ENCODE measurements at places on chromosomes 11 and 22.

- no peak overlapping the region for H3K4me3 ChIP-seq
- no peaks in the 10 kb centered on the region for H3K27me3 ChIP-seq
- peaks cover 43% of the 10 kb centered on the region for H3K4me1 ChIP-seq
Observed at GRCh38 chr11:122661182-122661945, 5.8 kb downstream of the UBASH3B start.

DNA sequence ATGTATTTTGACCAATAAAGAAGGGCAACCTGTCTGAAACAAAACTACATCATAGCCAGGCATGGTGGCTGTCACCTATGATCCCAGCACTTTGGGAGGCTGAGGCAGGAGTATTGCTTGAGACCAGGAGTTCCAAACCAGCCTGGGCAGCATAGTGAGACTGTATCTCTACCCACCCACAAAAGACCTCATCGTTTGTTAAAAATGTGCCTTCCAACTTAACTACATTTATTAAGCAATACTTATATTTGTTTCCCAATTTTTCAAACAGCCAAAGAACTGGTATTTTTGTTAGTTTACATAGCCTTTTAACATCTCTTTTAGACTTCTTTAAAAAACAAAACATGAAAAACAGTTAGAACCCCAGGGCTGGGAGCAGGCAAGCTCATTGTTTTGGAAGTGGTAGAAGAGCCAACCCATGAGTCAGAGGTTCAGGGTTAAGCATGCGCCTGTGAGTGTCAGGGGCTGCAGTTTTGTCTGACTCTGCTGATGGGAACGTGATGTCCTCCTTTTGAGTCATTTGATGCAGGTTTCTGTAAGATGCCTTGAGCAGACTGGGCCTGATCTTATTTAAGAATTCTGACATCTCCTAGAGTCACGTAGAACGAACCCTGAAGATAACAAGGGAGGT is 53.9 kb upstream of the CRTAM start:
- no peak for DNase-seq
- H3K4me1 ChIP-seq = peaks cover 6% of the 10 kb centered on the region
- no peak overlapping the region for H3K4me3 ChIP-seq
- peaks cover 17% of the 10 kb centered on the region for H3K36me3 ChIP-seq

DNA sequence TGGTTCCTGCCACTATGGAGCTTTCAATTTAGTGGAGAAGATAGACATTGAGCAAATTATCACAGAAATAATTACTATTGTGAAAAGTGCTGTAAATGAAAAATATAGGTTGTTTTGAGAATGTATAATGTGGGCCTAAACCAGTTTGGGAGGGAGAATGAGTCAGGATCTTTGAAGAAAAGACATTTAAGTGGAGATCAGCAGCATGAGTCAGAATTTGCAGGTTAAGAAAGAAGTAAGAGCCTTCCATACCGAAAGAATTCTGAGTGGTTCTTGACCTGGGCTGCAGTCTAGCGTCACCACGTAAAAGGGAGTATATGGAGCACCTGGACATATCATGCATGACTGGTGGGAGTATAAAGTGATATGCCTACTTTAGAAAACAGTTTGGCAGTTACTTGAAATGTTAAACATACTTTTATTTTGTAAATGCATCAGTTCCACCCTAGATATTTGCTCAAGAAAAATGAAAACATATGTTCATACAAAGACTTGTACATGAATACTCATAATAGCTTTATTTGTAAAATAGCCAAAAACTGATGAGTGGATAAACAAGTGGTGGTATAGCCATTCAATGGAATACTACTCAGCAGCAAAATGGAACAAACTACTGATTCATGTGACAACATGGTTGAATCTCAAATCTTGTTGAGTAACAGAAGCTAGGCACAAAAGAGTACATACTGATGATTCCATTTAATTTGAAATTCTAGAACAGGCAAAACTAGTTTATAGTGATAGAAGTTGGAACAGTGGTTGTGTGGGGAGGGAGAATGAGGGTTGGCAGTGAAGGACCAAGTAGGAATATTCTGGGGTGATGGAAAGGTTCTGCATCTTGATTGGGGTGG is 99.2 kb downstream of the STIM1 start:
- no peaks in the 10 kb centered on the region for H3K27me3 ChIP-seq
- H3K4me3 ChIP-seq = peak overlapping the region; percentile 6
- peak overlapping the region; percentile 97 for H3K27ac ChIP-seq
- H3K4me1 ChIP-seq = peaks cover 68% of the 10 kb centered on the region

- H3K27ac ChIP-seq = no peak overlapping the region
- H3K4me3 ChIP-seq = no peak overlapping the region
- no peaks in the 10 kb centered on the region for H3K4me1 ChIP-seq
- H3K27me3 ChIP-seq = no peaks in the 10 kb centered on the region
- DNase-seq = no peak
Observed at GRCh38 chr11:129115652-129116586, 76.2 kb downstream of the ARHGAP32 start.

GRCh38 chr11:118663381-118663780 is 16.1 kb downstream of the TREH start:
- DNase-seq = no peak
- peaks cover 3% of the 10 kb centered on the region for H3K36me3 ChIP-seq
- peaks cover 10% of the 10 kb centered on the region for H3K4me1 ChIP-seq
- no peak overlapping the region for H3K27ac ChIP-seq
- peaks cover 12% of the 10 kb centered on the region for H3K27me3 ChIP-seq
- H3K4me3 ChIP-seq = no peak overlapping the region

DNA sequence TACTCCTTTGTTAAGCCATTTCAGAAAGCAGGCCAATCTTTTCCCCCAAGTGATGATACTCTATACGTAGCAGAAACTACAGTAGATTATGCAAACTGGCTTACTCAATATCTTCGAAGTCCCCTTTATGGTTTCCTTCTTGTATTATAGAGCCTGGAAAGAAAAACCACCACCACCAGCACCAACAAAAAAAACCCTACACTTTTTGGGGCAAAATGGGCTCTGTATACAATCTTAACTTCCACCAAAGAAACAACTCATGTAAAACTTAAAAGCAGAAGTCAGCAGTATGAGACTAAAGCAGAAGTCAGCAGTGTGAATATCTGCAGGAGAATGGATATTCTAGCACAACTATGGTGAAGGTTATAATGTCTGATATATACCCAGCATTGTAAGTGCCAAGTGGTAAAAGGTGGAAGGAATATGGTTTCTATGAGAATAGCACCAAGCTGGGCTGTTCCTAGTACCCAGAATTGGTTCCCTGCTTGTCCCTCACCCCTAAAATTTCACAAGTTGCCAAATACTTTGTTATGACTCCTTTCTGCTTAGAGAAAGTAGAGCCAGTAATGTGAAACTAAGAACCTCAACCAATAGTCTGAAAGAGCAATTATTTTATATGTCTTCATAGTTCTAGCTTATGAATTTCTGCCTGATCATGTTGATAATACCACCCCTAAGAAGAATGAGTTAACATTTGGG is 252.1 kb downstream of the SBF2 start:
- H3K27ac ChIP-seq = no peak overlapping the region
- no peak overlapping the region for H3K4me3 ChIP-seq
- H3K36me3 ChIP-seq = no peaks in the 10 kb centered on the region
- no peaks in the 10 kb centered on the region for H3K4me1 ChIP-seq

DNA sequence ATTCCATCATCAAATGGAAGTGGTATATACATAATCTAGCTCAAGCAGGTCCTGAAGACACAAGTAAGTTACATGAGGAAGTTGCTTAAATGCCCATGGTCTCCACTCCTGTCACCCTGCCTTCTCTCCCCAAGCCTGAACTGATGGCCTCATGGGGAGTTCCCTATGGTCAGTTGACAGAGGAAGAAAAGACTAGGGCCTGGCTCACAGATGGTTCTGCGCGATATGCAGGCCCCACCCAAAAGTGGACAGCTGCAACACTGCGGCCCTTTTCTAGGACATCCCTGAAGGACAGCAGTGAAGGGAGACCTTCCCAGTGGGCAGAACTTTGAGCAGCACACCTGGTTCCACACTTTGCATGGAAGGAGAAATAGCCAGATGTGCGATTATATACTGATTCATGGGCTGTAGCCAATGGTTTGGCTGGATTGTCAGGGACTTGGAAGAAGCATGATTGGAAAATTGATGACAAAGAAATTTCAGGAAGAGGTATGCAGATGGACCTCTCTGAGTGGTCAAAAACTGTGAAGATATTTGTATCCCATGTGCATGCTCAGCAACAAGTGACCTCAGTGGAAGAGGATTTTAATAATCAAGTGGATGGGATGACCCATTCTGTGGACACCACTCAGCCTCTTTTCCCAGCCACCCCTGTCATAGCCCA is 17.3 kb upstream of the CD82 start:
- no peak overlapping the region for H3K4me3 ChIP-seq
- H3K27me3 ChIP-seq = no peaks in the 10 kb centered on the region
- H3K36me3 ChIP-seq = no peaks in the 10 kb centered on the region
- no peaks in the 10 kb centered on the region for H3K4me1 ChIP-seq

- H3K27ac ChIP-seq = no peak overlapping the region
- H3K4me3 ChIP-seq = no peak overlapping the region
- no peaks in the 10 kb centered on the region for H3K27me3 ChIP-seq
- H3K4me1 ChIP-seq = no peaks in the 10 kb centered on the region
- no peaks in the 10 kb centered on the region for H3K36me3 ChIP-seq
Observed at GRCh38 chr11:122177238-122177637, 61.2 kb upstream of the BLID start.

GRCh38 chr11:64859542-64860414 is 15.3 kb upstream of the CDC42BPG start:
- peak overlapping the region; percentile 98 for H3K27ac ChIP-seq
- no peaks in the 10 kb centered on the region for H3K27me3 ChIP-seq
- peak; percentile 56 for DNase-seq
- H3K4me3 ChIP-seq = peak overlapping the region; percentile 92
- peaks cover 79% of the 10 kb centered on the region for H3K4me1 ChIP-seq

All from effector memory CD8-positive, alpha-beta T cell (primary cell).